ENCODE measurements at places on chromosomes 3 and 15.

DNA sequence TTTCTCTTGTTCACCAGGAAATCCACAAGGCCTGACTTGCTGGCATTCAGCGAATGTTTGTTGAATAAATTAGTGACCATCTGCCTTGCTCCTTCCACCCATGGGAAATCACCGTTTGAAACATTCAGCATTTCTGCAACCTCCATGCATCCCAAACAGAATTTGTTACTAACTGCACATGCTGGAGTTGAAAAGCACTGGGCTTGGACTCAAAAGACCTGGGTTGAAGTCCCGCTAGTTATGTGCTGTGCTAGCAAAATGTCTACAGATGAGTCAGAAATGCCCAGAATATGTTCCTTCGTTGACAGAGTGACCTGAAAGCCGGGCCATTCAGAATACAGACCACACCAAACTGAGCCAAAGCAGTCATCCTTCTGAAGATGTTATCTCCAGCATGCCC lies 144.6 kb downstream of the ALDH1A2 start:
- DNase-seq, result no peak

- no peak for DNase-seq
Observed at GRCh38 chr3:3127432-3128010, 781 bp downstream of the TRNT1 start.

GRCh38 chr15:89091627-89092220 lies 3.5 kb downstream of the ABHD2 start:
- no peak for DNase-seq

DNA sequence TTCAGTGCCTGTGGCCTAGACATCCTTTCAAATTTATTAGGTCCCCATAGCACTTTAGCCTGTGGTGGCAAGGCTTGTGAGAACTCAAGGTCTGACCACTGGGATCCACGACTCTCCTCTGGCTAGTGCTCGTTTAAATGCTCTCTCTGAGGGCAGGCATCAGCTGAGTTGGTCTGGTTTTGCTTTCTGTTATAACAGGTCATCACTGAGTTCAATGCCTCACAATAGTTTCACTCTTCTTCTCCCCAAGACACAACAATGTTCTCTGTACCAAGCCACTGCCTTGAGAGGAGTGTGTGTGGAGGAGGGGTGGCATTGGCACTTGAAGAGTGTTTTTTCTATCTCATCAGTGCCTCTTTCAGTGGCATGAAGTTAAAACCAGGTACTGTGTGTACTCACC lies 7.6 kb downstream of the OR5K4 start:
- DNase-seq, result no peak

- no peak for DNase-seq
Observed at GRCh38 chr3:126957776-126958637, 24.9 kb upstream of the PLXNA1 start.

- no peak for DNase-seq
Observed at GRCh38 chr3:50300681-50301254, 1.6 kb upstream of the HYAL3 start.

DNA sequence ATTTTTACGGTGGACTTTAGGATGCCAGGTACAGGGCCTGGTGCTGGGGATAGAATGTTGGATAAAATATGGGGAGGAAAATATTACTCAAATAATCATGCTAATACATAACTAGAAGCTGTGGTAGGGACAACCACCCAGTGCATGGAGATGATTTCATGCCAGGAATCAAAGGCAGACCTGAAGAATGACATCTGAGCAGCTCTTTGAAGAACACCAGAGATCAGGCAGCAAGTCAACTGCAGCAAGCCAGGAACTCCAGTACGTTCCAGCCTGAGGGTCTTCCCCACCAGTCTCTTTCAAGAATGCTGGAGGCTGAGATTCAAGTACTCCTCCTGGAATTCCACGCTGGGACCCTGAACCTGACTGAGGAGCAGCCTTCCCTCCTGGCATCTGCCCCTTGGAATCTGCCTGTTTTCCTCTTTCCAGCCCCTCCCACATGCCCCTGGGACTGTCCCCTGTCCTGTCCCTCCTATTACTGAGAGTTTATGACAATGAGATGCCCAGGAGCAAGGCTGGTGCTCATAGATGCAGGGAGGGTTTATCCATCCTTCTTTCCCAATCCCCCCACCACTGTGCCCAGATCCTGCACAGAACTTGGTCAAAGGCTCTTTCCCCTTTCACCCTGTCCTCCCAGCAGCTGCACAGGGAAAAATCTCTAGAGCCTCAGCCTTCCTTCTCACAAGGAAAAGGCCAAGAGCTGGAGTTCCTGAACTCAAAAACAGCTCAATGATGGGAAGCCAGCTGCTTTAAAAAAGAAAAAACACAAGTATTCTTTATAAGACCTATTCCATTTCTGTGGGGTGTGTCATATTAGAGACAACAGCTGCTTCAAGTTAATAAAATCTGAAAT lies 68.0 kb downstream of the PDZRN3 start:
- no peak for DNase-seq

GRCh38 chr15:67823314-67824196 lies 1.8 kb upstream of the SKOR1 start:
- no peak for DNase-seq
